ENCODE measurements at places on chromosomes 2 and 18.

DNA sequence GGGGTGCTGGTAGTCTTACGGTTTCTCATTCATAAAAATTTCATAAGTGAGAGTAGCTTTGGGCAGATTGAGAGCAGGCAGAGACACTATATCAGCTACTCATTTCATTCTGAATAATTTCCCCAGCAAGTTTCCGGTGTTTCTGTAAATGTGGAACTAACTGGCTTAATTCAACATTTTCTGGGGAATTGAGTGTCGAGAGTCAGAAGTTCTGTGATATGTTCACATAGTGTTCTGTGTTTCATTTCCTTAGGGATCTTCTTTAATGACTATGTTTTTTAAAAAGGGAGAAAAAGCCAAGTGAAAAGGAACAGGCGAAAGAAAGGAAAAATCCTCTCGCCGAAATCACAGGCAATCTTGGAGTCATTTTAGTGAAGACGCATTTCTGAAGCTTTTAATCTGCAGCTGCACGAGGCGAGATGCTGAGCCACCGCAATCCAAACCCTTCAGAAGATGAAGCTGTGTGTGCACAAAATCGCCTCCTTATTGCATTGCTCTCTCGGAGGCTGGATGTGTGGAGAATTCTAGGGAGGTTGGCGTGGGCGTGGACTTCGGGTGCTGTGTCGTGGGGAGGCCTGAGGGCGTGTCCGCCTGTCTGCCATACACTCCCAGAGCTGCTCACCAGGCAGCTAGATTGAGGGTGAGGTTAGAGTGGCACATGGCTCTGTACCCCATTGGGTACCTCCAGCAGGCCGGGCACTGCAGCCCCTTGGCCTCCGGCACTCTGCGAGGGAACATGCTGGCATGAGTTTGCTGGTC is 38.4 kb upstream of the HDAC4 start:
- DNase-seq: no peak

DNA sequence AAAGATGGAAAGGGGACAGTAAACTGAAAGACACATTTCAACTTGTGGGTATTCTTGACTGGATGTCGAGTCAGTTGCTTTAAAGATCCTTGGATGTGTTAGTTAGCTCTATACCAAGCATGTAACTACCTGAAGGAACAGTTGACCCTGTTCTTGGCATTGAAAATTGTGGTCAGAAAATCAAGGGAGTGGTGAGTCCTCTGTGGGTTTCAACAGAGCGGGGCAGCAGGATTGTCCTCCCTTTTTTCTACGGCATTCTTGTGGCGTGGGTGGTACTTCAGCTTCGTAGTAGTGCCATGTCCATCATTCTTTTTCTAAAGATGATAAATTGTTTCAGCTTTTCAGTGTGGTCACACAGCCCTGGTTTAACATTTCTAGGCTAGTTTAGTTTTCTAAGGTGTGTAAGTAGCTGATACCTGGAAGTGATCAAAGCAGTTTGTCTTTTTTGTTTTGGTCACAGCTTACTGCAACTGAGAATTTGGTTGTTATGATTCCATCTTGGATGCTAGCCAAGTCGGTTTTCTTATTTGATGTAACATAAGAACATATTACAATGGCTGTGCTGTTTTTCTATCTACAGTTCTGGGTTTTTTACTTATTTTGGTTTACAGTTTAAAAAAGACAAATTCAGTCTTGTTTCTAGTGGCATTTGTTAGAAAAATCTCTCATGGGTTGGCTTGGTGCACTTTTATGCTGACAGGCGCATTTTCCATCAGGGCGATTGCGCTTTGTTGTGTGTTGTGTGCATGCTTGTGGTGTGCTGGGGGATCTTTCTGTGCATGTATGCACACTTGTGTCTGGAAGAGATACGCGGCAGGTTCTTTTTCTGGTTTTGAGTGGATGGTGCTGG is 84.7 kb downstream of the ZNF407 start:
- no peak for DNase-seq

DNA sequence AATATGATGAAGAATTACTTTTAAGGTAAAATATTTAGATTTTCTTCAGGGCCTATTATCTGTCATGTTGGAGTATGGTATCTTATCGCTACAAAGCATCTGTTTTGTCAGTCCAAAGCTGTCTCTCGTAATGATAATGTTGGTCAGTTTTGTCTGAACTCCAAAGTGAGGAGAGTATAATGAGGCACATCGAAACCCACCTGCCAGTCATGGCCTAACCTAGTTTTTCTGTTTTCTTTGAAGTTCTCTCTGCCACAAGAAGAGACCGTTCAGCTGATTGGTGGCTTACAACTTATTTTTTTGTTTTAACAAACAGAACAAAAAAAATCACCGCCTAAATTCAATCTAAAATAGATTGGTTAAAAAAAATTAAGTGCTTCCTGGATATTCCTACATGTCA is 1387.9 kb downstream of the RPIA start:
- DNase-seq: no peak

GRCh38 chr18:71079606-71080005 is 790.8 kb downstream of the SOCS6 start:
- no peak for DNase-seq

- no peak for DNase-seq
These were observed 27.9 kb upstream of the GLI2 start for GRCh38 chr2:120707816-120708215.
